ENCODE measurements at places on chromosomes 6 and 20.

DNA sequence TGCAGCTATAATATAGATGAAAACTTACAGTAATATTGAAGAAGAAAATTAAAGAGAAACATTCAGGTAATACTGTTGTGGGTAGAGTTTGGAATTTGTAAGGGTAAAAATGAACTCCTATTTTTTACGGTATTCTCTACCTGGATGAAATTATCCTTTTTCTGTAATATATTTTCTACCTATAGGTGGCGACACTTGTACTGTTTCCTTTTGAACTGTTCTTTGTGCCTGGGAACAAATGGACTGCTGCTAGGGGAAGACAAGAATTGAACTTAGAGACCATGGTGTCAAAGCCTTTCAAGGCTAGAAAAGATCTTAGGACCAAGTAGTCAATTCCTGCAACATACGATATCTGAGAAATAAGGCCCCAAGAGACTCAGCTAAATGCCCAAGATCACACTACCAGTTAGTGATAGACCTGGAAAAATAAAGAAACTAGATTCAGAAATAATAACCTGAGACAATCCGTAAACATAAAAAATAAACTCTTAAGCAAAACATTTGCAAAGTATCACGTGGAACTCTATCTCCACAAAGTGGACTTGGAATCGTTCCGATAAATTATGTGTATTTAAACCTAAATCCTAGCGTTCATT lies 383.8 kb downstream of the TFAP2A start:
- peak; percentile 51 for DNase-seq

DNA sequence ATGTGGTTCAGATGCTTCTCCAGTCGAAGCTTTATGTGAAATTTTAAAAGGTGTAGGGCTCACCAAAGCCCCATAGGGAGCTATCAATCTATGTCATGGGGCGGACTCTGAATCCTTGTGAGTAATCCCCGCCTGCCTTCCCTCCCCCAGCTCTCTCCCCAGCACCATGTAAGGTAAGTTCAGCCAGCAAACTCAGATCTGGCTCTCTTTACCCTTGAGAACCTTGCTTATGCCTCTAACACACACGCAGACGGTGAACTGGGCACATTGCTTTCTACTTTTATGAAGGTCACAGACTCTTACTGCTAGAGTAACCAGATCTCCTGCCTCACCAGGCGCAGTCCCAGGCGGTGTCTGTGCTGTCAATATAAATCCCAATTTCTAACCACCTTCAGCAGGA lies 82.6 kb upstream of the CNKSR3 start:
- DNase-seq: no peak

DNA sequence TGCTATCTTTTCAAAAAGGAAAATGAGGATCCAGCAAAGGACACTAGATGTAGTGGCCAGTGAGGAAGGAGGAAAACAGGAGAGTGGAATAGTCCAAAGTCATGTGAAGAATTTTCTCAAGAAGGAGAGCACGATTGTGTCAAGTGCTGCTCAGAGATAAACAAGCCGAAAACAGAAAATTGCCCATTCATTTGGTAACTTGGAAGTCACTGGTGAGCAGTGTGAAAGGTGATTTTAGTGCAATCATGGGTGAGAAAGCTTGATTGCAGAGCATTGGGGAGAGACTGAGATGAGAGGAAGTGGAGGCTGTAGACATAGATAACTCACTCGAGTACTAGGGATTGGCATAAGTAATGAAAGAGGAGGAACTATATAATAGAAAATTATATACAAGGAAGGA lies 26.0 kb upstream of the PRDM1 start:
- DNase-seq: no peak

- DNase-seq: no peak
These were observed 1.7 kb upstream of the SAPCD1 start for GRCh38 chr6:31760790-31761189.

DNA sequence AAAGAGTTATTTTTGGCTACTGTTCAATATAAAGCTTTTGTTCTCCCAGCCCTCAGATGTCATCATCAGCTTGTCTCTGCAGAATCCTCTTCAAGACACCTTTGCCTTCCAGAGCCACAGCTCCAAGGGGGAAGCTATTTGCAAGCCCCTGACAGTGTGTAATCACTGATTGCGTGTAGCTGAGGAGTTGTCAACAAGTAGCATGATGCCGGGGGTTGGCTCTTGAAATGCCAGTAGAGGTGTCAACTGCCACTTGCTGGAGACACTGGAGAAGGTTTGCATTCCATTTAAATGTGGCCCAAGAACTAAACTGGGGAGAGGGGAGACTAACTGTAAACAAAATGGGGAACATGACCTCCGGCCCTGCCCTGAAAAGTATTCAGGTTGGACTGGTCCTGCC lies 44.3 kb upstream of the PDYN start:
- DNase-seq: no peak

DNA sequence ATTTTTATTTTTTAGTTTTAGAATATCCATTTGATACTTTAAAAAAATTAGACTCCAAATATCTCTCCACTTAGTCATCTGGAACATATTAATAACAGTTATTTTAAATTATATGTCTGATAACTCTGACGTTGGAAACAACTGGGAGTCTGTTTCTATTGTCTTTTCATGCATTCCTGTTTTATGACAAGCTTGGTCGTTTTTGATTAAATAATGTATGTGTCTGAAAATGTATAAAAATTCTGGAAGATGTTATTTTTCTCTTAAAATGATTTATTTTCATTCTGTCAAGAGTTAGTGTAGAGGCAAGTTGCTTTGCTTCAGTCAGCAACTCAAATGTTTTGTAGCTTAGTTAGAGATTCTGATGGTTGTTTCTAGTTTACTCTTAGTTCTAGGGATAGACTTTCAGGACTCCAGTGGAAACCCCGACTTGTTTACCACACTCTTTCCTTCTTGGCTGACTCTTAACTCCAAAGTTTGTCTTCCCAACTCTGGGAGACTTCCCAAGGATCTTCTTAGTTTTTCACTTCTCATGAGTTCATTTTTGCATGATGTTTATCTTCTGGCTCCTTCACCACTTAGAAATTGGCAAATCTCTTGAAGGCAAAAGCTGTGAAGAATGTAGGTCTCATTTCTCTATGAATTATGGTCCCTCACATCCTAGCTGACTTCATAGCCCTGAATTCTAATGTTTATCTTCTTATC lies 190.9 kb downstream of the LAMA2 start:
- no peak for DNase-seq

- no peak for DNase-seq
These were observed 36.6 kb downstream of the GMPR start for GRCh38 chr6:16274885-16275589.

GRCh38 chr20:4453359-4453758 lies 268.4 kb upstream of the PRND start:
- DNase-seq: no peak

DNA sequence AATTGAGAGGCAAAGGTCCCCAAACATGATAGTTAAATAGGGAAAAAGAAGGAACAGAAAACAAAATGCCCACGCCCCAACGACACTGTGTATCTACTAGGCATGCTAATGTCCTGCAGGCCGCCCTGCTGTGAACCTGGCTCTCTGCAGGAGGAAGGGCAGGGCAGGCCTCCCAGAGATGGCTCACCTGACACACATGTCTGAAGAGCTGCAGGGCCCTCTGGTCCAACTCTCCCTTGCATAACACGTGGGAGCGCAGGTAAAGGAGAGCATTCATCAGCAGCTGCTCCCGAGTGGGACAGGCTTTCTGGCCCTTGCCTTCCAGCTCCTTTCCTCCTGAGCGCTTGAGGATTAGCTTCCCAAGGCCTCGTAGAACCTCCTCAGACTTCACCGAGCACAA lies 53.7 kb upstream of the LYRM2 start:
- DNase-seq: no peak

GRCh38 chr20:24953621-24954133 lies 4.6 kb downstream of the CST7 start:
- no peak for DNase-seq

GRCh38 chr20:53999077-53999476 lies 71.3 kb downstream of the BCAS1 start:
- DNase-seq: no peak

DNA sequence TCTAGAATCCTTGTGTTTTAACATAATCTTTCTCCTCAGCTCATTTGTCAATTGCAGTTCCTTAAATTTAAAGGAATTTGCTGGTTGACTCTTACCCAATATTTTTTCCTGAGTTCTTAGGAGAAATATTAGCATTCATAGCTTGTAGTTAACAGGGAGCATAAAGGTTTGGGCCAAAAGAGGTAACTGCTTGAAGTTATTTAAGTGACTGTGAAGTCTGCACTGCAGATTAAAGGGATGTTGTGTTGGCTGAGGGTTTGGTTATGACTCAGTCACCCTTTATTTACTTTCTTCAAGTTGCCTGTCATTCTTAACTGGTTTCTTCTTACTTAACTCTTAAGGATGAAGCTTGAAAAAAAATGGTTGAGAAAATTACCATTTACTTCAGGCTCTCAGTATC lies 220.3 kb upstream of the LAMP5 start:
- DNase-seq: no peak

GRCh38 chr20:19423097-19423899 lies 210.9 kb downstream of the SLC24A3 start:
- no peak for DNase-seq

GRCh38 chr6:113824411-113824810 lies 32.7 kb upstream of the MARCKS start:
- no peak for DNase-seq

DNA sequence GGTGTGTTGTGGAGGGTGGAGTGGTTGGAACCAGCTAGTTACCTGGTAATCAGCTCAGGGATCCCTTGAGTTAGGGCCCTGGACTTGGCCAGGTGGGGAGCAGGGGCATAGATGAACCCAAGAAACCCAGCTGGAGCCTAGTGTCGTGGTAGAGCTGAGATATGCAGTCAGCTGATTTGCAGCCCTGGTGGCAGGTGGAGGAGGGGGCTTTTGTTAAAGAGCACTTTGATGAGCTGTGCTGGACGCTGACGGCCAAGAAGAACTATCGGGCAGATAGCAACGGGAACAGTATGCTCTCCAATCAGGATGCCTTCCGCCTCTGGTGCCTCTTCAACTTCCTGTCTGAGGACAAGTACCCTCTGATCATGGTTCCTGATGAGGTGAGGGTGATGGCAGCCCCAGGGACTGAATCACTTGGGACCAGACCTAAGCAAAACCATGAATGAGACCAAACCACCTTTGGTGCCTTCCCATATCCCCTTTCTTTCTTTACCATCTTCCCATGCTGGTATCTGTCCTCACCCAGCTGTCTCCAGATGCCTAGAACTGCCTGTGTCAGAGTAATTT lies 12.7 kb downstream of the DEF6 start:
- no peak for DNase-seq

DNA sequence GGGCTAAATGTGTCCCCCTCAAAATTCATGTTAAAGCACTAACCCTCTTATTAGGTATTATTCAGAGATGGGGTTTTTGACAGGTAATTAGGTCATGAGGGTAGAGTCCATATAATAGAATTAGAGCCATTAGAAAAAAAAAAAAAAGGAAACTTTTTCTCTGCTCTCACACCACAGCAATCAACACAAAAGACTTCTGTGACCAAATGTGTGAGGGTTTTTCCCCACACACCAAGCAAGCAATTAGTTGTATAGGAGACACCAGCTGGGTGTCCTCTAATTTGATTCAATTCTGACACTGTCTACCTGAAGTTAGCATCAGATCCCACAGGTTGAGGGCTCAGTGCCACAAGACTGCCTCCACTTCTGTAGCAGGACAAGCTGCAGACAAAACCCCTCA lies 64.6 kb upstream of the GMDS start:
- no peak for DNase-seq

DNA sequence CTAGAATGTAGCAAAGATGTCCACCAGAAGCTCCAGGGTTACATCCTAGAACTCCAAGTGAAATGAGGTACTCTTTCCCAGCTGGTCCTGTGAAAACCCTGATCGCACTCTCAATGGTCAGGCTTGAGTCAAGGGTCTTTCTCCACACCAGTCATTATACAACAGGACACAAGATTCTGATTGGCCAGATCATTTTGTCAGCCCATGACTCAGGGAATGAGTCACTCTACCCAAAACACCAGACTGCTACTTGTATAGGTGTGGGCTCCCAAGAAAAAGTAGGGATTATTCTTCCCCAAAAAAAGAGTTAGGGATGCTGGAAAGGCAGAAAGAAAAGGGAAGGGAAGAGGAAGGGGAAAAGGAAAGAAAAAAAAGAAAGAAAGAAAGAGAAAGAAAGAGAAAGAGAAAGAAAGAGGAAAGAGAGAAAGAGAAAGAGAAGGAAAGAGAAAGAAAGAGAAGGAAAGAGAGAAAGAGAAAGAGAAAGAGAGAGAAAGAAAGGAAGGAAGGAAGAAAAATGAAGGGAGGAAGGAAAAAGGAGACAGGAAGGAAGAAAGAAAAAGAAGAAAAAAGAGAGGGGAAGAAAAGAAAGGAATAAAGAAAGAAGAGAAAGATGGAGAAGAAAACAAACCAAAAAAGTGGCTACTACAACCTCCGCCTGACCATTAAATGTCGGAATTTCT lies 30.5 kb downstream of the ANKEF1 start:
- no peak for DNase-seq

- no peak for DNase-seq
These were observed 58.9 kb downstream of the ERMARD start for GRCh38 chr6:169810066-169810989.

- DNase-seq: no peak
These were observed 27.3 kb downstream of the KDM1B start for GRCh38 chr6:18182568-18182967.

DNA sequence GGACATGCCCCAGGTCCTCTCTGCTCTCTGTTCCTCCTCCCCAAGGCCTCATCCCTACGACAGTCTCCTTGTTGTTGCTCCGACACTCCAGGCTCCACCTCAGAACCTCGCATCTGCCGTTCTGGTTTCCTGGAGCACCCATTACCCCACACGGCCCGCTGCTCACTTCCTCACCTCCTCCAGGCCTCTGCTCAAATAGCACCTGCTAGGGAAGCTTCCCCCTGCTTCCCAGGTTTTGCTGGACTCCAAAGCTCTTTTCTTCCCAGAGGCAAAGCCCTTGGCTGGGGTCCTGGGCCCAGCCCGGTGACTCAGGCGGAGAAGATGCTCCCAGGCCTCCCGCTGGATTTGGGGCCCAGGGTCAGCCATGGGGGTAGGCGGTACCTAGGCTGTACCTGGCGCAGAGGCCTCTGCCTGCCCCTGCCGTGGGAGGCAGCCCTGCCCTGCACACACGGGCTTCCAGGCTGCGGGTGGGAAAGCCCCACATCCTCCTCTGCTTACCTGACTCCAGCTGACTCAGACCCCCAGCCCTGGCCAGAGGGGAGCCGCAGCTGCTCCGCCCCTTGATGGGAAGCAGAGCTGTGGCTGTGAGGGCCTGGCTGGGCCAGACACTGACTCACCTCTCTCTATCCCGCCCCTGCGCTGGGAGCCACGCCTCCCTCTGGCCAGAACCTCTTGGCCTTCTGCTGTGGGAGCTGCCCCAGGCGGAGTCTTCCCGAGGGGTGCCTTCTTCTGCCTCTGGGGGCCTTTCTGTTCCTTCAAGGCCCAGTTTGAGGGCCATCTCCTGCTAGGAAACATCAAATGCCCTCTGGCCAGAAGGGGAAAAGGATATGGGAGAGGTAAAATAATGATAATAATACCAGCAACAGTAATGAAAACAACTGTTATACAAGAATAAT lies 130.5 kb downstream of the CEBPB start:
- no peak for DNase-seq

- peak; percentile 97 for DNase-seq
These were observed 86.7 kb upstream of the F13A1 start for GRCh38 chr6:6407071-6407741.

- no peak for DNase-seq
These were observed 83.4 kb upstream of the NNAT start for GRCh38 chr20:37437676-37438075.
